ENCODE measurements at places on chromosomes 16 and 17.

- DNase-seq: no peak
These were observed 3.3 kb upstream of the CCL15 start for GRCh38 chr17:36004594-36005108.

DNA sequence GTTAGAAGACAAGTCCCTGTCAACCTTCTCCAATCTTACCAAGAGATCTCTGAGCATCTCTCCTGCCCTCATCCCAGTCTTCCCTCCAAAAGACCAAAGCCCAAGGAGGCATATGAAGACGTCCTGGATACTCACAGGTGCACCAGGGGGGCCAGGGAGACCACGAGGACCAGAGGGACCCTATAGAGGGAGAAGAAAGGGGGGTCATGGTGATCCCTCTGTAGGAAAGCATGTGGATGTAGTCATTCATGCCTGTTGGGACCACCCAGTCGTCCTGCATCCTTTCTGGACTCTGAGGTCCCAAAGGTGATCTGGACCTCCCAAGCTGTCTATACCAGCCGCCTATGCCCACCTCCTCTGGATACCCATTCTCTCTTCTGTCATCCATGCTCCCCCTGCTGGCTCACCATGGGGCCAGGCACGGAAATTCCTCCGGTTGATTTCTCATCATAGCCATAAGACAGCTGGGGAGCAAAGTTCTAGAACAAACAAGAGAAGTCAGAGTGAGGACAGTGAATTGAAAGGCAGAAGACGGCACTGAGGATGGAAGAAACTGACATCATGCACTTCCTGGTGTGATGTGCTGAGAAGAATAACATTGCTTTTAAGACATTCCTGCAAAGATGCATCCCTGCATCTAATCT, 3.3 kb downstream of the COL1A1 start:
- DNase-seq: peak; percentile 8

- no peak for DNase-seq
These were observed 174.8 kb upstream of the DYNLRB2 start for GRCh38 chr16:80366023-80366422.

DNA sequence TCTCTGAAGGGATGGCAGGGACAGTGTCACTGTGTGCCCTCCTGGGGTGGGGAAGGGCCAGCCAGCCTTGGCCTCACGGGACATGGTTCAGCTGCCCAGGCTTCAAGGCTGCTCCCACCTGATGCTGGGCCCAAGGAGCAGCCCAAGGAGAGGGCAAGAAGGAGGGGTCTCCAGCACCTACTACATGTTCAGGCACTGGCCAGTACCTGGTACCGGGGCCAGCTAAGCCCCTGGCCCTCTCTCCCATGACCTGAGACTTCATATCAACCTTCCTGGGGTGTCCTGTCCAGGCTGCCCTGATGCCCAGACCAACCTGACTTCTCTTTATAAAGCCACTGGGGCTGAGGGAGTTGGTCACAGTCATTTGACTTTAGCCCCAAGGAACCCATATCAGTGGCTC, 1.3 kb downstream of the USH1G start:
- no peak for DNase-seq

GRCh38 chr16:66740010-66740409, 11.4 kb downstream of the DYNC1LI2 start:
- DNase-seq: peak; percentile 10

GRCh38 chr17:78493450-78493849, 83.7 kb downstream of the DNAH17 start:
- DNase-seq: no peak

GRCh38 chr17:10336393-10336792, 36.4 kb downstream of the MYH13 start:
- DNase-seq: no peak

Measured in NCI-H1105 treated with DMSO at 0.1 percent for 48 hours (cell line).